ENCODE measurements at places on chromosomes 3 and 15.

DNA sequence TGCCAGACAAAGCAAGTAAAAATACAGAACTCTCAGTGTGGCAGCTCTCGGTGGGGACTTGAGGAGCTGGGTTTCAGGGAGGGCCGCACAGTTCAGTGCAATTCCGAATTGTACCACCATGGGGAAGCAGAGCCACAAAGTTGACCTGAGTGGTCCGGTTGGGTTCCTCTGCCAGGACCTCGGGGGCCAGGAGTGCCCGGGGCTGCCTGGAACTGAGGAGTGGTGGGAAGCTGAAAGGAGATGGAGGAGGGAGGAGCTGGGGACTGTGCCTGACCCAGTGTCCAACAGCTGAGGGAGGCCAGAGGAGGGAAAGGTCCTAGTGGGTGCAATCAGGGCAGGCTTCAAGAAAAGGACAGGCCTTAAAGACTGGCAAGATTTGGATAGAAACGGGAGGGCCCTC is 32.2 kb upstream of the TRH start:
- peak; percentile 49 for DNase-seq

- no peak for DNase-seq
Measured at GRCh38 chr3:48202632-48203031, 14.4 kb upstream of the CDC25A start.

- DNase-seq = no peak
Measured at GRCh38 chr3:147513785-147514184, 104.6 kb downstream of the ZIC1 start.

GRCh38 chr3:187648177-187648576 is 22.0 kb downstream of the SST start:
- DNase-seq = no peak

GRCh38 chr15:34275154-34275553 is 50.3 kb downstream of the EMC4 start:
- no peak for DNase-seq

GRCh38 chr15:75112848-75113492 is 88.7 kb upstream of the C15orf39 start:
- DNase-seq = peak; percentile 84

DNA sequence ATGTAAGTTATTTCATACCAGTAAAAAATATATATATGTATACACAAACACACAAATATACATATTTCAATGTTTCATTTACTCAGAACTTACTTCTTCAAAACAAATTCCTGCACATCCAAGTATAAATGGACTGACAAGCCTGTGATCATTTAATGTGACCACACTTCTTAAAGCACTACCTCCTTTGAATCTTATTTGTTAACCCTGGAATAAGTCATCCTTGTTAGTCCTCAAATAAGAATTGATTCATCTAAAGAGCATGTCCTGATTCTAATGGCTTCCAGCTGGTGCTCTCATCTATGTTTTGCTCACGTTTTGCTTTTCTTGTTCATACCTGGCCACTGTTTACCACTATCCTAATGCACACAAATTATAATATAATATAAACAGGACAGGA is 103.9 kb upstream of the UBP1 start:
- DNase-seq = no peak

DNA sequence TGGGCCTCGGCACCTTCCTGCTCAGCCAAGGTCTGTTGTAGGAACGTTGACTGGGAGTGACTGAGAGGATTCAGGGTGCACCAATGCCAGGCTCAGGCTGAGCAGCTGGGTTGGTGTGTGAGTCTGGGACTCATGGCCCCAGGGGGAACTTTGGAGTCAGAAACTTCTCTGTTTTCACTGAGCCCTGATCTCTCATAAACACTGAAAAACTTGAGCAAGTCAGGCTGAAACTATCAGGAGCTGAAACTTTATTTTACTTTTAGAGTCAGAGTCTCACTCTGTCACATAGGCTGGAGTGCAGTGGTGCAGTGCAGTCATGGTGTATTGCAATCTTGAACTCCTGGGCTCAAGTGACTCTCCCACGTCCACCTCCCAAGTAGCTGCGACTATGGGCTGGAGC is 3.0 kb downstream of the TRAK1 start:
- DNase-seq = no peak

DNA sequence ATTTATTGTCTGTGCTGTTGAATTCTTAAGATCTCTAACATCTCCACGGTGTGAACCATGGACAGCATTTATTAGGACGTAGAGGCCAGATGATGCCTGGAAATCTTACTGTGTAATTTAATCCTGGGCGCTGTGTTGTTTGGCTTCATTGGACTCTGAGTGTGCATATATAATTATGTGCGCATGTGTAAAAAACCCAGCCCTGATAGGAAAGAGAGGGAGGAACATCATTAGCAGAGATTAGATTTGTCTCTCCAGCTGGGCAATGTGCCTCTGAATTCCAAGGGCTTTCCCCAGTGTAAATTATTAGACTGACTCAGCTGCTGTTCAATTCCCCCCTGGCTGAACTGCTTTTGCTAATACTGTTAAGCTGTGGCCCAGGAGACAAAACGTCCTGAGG is 39.6 kb downstream of the MAP3K13 start:
- no peak for DNase-seq

DNA sequence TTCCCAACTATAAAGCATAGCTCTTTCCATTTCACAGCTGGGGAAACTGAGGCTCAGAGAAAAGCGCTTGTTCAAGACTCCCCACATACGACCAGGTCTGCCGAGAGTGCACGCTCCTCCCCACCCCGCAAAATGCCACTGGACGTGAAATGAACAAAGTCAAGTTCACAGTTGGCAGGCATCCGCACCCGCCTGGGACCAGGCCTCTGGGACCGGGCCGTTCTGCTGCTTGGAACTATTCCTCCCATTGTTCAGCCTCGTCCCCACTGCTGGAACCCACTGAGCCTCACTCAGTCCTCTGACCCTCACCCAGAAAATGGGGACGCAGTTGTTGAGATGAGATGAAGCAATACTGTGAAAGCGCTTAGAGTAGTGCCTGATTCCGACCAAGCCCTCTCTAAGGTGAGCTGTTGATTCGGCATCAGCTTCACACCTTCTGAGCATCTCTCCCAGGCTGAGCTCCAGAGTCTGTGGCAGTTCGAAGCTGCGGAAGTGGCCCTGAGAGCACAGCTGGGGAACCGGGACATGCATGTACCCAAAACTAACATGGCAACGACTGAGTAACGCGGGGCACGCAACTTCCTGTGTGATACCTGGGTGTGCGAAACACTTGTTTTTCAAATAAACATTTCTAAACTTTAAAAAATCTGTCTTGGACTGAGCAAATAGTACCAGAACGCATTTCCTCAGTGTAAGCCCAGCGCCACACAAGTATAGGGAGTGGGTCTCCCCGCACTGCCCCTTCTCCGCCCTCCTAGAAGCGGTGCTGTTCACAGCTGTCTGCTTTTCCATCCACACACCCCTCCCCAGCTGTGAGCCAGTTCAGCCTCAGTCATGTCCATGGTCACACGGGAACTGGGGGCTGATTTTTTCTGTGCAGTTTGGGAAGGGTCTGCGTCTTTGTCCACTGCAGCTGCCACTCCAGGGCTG is 93.4 kb downstream of the CHSY1 start:
- no peak for DNase-seq

DNA sequence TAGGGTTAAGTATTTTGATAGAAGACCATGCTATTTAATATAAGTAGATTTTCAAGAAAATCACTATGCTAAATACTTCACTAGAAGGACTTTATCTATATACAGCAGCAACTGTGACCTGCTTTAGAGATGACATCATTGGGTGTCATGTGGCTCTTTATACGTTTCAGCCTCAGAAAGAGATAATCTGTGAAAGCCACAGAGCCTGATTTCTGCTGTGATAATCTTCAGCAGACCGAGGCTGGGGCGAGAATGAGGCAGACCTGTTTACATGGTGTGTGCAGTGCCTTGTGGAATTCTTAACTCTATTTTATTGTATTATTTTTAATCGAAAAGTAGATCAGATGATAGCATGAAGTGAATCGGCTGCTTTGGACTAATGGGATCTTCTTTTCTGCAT is 471.2 kb downstream of the MFSD1 start:
- DNase-seq = no peak

DNA sequence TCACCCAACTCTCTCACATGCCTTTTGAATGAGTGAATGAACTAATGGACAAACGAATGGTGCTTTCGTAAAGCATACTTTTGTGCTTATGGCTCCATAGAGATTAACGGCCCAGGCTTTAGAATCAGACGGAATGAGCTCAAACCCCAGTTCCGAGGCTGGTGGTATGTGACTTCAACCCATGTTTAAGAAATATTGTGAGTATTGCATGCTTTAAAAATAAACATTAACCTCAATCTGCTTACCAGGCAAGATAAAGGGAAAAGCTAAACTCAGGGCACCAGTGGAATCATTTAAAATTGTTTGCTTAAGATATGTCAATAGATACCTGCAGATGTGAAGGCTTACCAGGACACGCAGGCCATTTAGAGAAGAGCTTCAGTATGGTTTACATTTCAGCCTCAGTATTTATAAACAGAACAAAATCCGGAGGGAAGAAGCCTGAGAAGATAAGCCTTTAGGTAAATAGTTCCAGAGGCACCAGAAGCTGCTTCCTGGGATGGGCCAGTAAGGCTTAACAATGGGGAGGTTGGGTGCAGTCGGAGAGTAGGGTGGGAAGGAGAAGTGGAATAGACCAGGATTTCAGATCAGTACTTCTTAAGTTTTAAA is 186.4 kb downstream of the ADAMTS9 start:
- DNase-seq = no peak

GRCh38 chr3:197854596-197855343 is 63.7 kb downstream of the LRCH3 start:
- no peak for DNase-seq

- DNase-seq = no peak
Measured at GRCh38 chr3:51024765-51025632, 350.3 kb downstream of the DOCK3 start.

GRCh38 chr3:27079427-27080257 is 289.5 kb downstream of the NEK10 start:
- no peak for DNase-seq

DNA sequence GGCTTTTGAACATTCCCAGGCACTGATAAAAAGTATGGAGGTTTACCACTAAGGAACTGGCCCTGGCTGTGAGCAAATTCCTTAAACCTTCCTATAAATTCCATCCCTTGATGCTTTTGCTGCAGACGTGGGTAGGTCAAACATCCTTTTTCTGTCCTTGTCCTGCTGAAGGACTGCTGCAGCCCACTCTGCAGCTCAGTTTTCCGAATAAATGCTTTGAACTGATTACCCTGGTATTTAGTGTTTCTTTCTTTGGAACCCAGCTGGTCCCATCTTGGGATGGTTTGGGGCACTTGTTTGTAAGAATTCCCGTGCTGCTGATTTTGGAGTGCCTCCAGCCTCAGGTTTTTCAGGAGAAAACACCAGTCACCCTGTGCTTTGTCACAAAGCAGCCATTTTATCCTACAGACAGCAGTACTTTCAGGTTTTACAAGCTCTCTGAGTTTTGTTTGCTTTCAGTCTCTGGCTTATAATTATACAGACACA is 815.9 kb downstream of the VGLL3 start:
- no peak for DNase-seq

GRCh38 chr15:67825881-67826716 is 790 bp downstream of the SKOR1 start:
- no peak for DNase-seq

DNA sequence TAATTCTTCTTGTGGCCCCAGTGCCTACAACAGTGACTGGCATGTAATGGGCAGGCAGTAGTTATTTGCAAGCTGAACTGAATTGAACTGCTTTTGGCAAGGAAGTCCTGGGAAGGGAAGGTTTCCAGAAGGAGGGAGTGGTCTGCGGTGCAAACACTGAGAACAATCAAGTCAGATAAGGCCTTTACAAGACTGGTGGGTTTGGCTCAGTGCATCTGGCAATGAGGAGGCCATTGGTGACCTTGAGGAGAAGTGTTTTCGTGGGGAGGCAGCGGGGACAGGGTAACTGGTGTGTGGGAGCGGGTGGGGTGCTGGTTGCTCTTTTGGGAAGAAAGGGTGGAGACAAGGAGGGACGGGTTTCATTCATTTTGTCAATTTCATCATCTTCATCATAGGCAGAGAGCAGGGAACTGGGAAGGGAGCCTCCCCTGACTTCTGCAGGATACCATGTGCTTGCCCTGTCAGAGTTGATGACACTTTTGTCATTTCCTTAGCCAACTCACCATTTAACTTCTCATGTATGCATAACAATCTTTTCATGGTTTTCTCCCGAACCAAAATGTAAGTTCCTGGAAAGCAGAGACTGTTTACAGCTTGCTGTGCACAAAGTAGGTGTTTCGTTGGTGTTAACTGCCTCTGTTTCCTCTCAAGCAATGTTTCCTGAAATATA is 8.4 kb upstream of the EHD4 start:
- no peak for DNase-seq

GRCh38 chr3:153925841-153926514 is 195.2 kb upstream of the ARHGEF26 start:
- DNase-seq = no peak

GRCh38 chr3:16665282-16665741 is 60.1 kb upstream of the DAZL start:
- DNase-seq = no peak

Data from inflammatory macrophage treated with lipopolysaccharide for 1 hour (primary cell).